ENCODE measurements at places on chromosomes 5 and 9. TPM values are rescaled to one million over a fixed set of nuclear protein-coding genes. Genes with fewer than 3 reads are reported as not detected.

GRCh38 chr5:82765765-82766164, 311.4 kb downstream of the TMEM167A start:
- H3K4me1 ChIP-seq, result no peaks in the 10 kb centered on the region
- no peak overlapping the region for H3K27ac ChIP-seq

GRCh38 chr9:69299826-69300225, 25.2 kb upstream of the ENTREP1 start:
- H3K4me3 ChIP-seq, result no peak overlapping the region
- DNase-seq, result no peak
- H3K27ac ChIP-seq, result no peak overlapping the region
- H3K27me3 ChIP-seq, result no peaks in the 10 kb centered on the region
- no peaks in the 10 kb centered on the region for H3K36me3 ChIP-seq

DNA sequence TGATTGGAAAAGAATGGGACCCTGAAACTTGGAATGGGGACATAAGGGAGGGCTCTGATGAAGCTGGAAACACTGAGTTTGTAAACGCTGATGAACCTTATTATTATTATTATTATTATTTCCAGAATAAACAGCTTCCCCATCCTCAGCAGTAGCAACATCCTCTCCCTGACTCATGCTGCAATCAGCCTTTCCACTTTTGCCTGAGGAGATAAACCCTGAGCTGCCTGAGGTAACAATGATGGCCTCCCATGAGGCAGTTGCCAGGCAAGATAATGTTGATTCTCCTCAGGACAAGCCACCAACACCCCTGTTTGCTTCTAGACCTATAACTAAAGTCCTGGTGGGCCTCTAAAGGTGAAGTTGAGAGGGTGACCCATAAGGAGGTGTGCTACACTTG, 139.2 kb upstream of the ATP10B start:
- no peak overlapping the region for H3K27ac ChIP-seq
- no peak for DNase-seq
- no peak overlapping the region for H3K4me3 ChIP-seq
- no peaks in the 10 kb centered on the region for H3K27me3 ChIP-seq

GRCh38 chr9:131240047-131240921, 36.0 kb downstream of the FAM78A start:
- H3K36me3 ChIP-seq, result peaks cover 6% of the 10 kb centered on the region
- H3K4me3 ChIP-seq, result no peak overlapping the region
- peaks cover 26% of the 10 kb centered on the region for H3K4me1 ChIP-seq

DNA sequence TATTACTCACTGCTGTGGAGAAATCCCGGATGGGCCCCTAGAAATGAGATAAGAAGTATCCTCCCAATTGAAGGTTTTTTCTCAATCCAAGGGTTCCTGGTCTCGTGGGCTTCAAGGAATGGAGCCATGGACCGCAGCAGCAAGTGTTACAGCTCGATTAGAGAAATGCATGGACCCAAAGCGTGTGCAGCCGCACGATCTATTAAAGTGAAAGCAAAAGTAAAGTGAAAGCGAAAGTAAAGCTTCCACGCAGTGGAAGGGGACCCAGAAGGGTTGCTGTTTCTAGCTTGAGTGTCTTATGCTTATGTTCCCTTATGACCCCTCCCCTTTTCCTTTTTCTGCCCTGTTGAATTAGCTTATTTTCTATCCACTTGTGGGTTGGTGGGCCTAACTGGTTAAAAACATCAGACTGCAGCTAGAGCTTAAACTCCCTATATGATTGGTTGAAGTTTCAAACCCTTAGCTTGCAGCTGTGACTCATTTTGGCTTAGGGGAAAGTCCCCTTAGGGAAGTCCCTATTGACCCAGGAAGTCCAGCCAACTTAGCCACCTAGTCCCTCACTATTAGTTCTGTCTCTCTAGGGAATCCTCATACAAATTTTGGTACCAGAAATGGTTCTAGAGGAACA, 1111.8 kb downstream of the TAF11L14 start:
- DNase-seq, result peak; percentile 49
- H3K27me3 ChIP-seq, result no peaks in the 10 kb centered on the region
- peak overlapping the region; percentile 84 for H3K27ac ChIP-seq
- H3K4me1 ChIP-seq, result peaks cover 57% of the 10 kb centered on the region
- peaks cover 5% of the 10 kb centered on the region for H3K36me3 ChIP-seq
- H3K4me3 ChIP-seq, result peak overlapping the region; percentile 85

DNA sequence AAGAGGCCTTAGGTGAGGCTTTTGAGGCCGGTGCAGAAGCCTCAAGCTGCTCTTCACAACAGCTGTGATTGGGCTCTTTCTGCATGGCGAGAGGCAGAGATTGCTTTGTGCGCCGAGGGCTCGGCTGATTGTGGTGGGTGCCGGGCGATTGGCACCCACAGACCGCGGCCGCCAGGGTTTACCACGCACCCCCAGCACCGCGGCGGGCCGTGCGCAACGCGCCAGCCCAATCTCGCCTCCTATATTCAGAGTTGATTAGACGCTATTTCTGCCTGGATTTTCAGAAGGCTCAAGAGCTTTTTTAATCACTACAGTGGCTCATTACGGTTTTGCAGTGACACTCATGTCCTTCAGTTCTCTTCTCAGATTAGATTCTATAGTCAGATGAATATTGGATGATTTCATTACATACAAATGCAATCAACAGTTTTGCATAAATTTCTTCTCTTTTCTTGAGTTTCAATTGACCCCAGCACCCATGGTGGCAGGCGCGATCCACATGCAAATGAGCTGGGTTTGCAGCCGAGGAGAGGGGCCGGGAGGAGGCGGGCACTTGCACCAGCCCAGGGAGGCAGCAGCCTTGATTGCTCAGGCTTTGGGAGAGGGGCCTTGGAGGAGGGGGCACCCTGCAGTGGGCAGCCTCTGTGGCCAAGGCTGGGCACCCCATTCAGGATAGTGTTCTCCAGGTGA, 33.8 kb upstream of the PTGS1 start:
- H3K27me3 ChIP-seq, result no peaks in the 10 kb centered on the region
- H3K27ac ChIP-seq, result no peak overlapping the region
- H3K4me3 ChIP-seq, result no peak overlapping the region
- no peaks in the 10 kb centered on the region for H3K4me1 ChIP-seq
- no peaks in the 10 kb centered on the region for H3K36me3 ChIP-seq

DNA sequence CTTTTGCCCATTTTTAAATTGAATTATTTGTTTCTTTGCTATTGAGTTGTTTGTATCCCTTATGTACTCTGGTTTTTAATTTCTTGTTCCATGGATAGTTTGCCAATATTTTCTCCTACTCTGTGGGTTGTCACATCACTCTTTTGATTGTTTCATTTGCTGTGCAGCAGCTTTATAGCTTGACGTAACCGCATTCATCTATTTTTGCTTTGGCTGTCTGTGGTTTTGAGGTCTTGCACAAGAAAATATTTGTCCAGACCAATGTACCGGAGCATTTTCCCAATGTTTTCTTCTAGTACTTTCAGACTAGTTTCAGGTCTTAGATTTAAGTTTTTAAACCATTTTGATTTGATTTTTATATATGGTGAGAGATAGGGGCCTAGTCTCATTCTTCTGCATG, 36.2 kb upstream of the ZNF366 start:
- no peaks in the 10 kb centered on the region for H3K36me3 ChIP-seq
- peaks cover 5% of the 10 kb centered on the region for H3K27me3 ChIP-seq
- H3K27ac ChIP-seq, result no peak overlapping the region
- no peak for DNase-seq

- H3K4me3 ChIP-seq, result no peak overlapping the region
- no peak overlapping the region for H3K27ac ChIP-seq
- DNase-seq, result no peak
- H3K27me3 ChIP-seq, result no peaks in the 10 kb centered on the region
Observed at GRCh38 chr5:17278931-17279330, 61.5 kb downstream of the BASP1 start.

DNA sequence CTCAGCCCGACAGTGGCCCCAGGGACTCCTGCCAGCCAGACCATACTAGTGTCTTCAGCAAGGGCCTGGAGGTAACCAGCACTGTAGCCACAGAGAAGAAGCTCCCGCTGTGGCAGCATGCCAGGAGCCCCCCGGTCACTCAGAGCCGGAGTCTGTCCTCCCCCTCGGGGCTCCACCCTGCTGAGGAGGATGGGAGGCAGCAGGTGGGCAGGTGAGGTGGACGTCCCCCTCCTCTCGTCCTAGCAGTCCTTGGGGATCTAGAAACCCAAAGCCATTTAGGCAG, 28.0 kb upstream of the LRRC14B start:
- DNase-seq, result no peak
- H3K27me3 ChIP-seq, result peaks cover 14% of the 10 kb centered on the region
- H3K4me1 ChIP-seq, result no peaks in the 10 kb centered on the region
- H3K36me3 ChIP-seq, result no peaks in the 10 kb centered on the region
- no peak overlapping the region for H3K27ac ChIP-seq
- no peak overlapping the region for H3K4me3 ChIP-seq

Gene NNT
- total RNA-seq, result 99.9 TPM

Gene IFNA2
- total RNA-seq, result not detected

Gene NDUFA8
- total RNA-seq, result 53.3 TPM

All from activated CD4-positive, alpha-beta memory T cell treated with anti-CD3 and anti-CD28 coated beads for 36 hours (primary cell).